ENCODE measurements at places on chromosomes 11 and 22. TPM values are rescaled to one million over a fixed set of nuclear protein-coding genes. Genes with fewer than 3 reads are reported as not detected.

The SLCO2B1 gene
- total RNA-seq = 2.0 TPM

The CRACR2B gene
- total RNA-seq = not detected

The SMC1B gene
- not detected for total RNA-seq

The ALKBH3 gene
- 76.6 TPM for total RNA-seq

The BEST1 gene
- total RNA-seq = 1.00 TPM

The P2RX3 gene
- total RNA-seq = not detected

The IL18 gene
- 68.3 TPM for total RNA-seq

The ST14 gene
- total RNA-seq = 0.10 TPM

The MRGPRE gene
- total RNA-seq = not detected

DNA sequence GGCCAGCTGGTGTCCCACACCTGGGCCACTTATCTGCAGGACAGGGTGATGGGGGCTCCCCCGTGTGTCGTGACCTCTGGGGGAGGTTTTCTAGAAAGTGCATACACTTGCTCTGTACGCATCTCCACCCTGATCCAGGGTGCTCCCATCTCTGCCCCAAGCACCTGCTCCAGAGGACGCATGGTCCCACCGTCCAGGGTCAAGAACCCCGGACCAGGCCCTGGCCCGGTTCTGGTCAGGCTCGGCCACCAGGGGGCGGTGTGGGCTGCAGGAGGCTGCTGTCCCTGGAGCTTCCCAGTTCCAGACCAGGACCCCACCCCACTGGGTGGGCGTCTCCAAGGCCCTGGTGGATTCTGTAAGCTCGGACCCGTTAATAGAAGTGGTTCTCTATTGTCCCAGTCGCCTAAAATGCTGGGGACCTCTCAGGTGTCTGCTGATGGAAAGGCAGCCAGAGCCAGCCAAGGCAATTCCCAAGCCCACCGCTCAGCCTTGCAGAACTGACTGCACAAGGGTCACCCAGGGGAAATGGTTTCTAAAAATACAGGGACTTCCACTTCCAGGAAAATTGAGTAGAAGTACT, 34.7 kb upstream of the SEPTIN5 start:
- no peak for DNase-seq

DNA sequence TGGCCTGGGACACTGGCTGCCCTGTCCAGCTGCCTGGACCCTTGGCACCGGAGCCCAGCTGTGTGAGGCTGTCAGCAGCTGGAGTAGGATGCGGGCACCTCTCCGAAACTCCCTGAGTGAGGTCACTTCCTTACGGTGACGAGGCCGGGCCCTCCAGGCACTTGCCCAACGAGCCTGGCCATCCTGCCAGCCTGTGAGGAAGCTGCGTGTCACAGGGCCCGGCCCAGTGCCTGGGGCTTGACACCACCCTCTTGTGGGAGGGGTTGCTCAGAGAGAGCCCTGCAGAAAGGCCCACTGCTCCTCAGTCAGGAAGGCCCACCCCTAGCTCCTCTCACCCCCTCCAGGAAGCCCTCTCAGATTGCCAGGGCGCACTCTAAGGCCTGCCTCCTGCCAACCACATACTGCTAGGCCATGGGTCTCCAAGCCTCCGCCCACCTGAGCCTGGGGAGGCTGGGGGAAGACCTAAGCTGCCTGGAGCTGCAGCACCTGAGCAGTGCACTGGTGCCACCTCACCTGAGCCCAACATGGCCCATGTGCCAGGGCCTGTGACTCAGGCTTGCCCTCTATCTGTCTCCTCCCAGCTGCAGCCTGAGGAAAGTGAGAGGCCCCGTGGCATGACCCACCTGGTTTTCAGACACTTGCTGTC, 4.3 kb upstream of the PHLDA2 start:
- DNase-seq = peak; percentile 97

- DNase-seq = no peak
These were observed 337.6 kb downstream of the TBC1D22A start for GRCh38 chr22:47100019-47100418.

GRCh38 chr11:123062892-123063825, 1.2 kb upstream of the HSPA8 start:
- peak; percentile 29 for DNase-seq

- DNase-seq = no peak
These were observed 44.1 kb upstream of the SEZ6L start for GRCh38 chr22:26124991-26125725.

DNA sequence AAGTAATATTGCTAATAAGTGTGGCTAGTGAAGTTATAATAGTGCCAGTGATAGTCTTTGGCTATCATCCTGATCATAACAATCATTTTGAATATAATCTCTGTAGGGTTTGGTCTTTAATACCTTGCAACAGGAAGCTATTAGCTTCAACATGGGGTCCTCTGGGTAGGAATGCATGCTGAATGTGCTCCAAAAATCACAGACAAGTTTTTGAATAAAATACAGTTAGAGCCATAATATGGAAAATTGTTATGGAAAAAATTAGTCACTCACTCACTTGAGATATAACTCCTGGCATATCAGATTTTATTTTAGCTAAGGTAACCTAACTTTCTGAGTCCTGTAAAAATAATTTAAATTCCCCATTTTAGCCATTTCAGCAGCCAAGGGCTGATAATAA, 95.4 kb upstream of the MTMR2 start:
- DNase-seq = no peak

- no peak for DNase-seq
These were observed 9.8 kb downstream of the RAB30 start for GRCh38 chr11:83061883-83062282.

GRCh38 chr11:46898396-46899095, 19.8 kb downstream of the LRP4 start:
- no peak for DNase-seq

DNA sequence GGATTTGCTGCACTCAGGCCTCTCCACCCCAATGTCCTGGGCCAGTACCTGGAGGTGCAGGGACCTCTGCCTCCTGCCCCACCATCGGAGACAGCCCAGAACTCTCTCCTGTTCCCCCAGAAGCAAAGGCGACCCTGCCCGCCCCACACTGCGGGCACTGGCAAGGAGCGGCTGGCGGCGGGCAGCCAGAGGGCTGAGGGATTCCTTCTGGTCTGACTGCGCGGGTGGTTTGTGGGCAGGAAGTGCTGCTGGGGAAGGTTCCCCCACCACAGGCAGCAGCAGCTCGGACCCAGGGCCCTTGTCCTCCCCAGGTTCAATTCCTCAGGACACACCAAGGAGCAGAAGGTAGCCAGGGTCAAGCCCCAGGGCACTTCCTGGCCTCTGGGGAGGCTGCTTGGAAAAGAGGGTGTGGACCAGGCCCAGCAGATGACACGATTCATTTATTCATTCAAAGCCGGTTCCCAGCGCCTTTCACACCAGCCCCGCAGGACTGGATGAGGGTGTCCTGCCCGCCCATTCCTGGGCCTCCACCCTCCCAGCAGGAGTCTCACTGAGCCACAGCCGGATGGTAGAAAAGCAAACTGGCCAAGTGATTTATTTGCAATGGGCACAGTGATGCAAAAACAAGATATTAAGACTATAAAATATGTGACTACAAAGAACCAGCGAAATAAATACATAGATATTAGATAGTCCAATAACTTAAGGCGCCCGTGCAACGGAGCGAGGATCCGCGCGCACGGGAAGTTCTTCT, 1.2 kb downstream of the PHLDA2 start:
- peak; percentile 67 for DNase-seq

GRCh38 chr11:73087730-73088129, 54.4 kb downstream of the FCHSD2 start:
- DNase-seq = no peak

- DNase-seq = no peak
These were observed 168.6 kb upstream of the MTMR2 start for GRCh38 chr11:96092511-96092910.

- DNase-seq = no peak
These were observed 5.2 kb downstream of the CRTAM start for GRCh38 chr11:122843281-122844141.

DNA sequence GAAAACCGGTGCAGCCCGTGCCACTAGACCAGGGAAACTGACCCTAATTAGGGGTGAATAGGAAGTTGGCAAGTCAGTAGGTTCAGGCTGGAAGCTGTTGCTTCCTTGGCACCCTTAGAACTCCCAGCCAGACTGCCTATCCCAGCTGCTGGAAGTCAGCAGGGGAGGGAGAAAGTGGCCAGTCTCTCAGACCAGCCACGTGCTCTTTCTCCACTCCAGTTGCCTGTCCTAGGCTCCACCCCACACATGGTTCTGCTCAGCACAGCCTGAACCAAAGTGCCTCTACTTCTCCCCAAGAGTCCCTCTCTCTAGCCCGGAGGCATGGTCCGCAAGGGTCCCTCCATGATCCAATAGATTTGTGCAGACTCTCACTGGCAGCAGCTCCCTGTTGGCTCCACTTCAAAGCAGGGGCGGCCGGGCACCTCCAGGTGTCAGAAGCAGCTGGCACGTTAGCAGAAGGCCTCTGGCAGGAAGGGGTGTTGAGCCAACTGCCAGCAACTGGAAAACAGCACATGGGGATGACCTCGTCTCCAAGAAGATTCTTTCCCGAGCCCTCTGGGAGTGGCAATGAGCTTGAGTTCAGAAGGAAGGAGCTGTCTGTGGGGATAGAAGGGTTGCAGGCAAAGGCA, 27.7 kb downstream of the ARFGAP2 start:
- DNase-seq = no peak

DNA sequence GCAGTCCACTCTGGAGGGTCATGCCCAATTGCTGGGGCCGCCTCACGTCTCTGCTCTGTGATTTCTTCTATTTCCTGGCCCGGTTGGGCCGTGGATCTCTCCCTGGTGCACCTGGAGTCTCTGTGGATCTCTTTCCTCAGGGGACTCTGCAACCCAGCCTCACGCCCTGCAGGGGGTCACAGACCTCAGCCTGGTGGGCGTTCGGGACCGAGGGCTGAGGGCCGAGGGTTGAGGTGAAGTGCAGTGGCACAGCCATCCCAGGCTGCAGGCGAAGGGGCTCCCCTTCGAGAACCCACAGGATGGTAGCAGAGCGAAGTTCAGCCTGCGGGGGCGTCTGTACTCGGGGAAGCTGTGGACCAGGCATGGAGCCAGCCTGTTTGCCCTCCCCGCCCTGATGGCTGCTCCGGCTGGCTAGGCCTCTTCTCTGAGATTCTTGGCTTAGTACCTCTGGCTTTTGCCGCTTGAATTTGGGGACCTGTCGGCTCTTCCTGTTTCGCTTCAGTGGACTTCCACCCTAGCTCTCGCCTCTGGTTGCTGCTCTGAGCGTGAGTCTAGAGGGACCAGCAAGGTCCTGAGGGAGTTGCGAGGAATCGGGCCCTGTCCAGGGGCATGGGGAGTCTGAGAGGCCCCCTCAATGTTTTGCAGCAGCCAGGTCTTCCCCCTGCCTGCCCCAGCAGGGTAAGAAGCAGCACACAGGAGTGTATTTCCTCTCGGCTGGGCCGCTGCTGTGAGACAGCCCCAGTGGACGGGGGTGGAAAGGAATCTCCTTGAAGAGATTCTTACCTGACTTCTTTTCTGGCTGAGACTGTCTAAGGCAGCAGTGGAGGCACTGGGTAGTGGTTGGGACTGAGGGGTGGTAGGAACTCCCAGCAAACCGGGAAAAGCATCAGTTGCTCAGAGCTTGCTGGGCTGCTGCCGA, 140.8 kb downstream of the TBC1D22A start:
- DNase-seq = no peak

GRCh38 chr11:69520186-69520916, 38.9 kb downstream of the LINC01488 start:
- no peak for DNase-seq

- DNase-seq = no peak
These were observed 86.1 kb downstream of the CADM1 start for GRCh38 chr11:115418081-115418480.

DNA sequence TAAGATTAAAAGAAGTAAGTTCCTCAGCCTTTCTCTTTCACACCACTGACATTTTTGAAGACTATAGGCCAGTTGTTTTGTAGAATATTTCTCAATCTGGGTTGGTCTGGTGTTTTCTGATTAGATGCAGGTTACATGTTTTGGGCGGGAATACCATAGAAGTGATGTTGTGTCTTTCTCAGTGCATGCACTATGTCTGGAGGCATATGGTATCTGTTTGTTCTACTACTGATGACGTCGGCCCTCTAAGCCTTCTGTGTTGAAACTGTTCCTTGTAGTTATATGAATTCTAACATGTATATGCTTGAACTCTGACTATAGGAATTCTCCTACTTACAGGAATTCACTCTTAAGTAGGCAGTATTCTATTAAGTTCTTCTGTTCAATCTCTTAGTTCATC, 21.6 kb downstream of the ZFTA start:
- no peak for DNase-seq

DNA sequence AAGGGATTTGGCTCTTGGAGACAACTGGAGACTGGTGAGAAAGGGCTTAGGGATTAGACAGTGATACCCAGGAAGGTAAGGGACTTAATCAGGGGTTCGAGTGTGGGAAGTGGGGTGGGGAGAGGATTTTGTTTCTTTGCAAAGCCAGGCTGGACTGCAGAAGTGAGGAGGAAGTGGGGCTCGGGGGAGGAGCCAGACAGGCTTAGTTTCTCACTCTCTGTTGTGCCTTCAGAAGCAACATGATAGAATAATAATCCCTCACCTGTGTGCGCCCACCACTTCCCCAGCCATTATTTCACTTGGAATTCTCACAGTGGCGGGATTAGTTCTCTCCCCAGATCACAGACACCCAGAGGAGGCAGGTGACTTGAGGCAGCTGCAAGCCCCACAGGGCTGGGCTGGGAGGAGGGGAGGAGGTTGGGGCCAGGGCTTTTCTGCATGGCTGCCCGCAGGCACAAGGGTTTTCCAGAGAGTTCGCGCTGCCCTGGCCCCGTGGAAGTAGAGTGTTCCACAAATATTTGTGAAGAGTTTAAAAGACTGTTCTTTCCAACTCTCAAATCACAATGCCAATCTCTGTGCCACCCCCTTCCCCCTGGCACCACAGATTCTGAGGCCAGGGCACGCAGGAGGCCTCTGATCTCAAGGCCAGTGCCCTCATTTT, 4.0 kb upstream of the SEC14L2 start:
- no peak for DNase-seq

DNA sequence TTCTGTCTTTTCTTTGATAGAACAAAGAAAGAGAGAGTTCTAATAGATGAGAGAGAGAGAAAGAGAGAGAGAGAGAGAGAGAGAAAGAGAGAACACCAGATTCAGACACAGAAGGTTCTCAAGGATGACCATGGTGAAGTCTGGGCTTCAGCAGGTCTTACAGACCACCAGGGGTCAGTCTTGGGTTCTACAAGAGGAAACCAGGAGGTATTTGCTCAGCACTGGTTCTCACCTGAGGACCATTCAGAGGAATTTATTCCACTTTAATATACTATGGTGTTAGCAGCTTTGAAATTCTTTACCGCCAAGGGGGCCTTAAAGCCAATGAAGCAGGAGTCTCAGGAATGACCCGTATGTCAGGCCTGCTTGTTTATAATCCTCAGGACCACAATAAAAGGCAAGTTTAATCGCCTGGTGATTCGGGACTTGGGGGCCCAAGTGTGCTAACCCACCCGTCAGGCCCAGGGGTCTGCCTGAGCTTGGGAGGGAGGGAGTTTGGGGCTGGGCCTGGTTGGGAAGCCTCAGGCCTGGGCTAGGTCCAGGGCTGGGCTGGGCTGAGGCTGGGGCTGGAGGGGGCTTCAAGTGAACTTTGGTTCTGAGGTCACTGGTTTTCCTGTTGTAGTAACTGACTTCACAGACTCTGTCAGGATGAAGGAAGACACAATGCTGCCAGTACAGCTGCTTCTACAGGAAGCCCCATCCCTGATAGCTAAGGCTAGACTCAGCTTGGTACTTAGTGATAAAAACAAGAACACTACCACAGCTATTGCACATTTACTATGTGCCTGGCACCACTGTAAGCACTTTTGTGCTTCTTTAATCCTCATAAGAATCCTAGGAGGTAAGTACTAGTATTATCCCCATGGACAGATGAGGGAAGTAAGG, 179.2 kb upstream of the ZBED5 start:
- DNase-seq = peak; percentile 47

GRCh38 chr11:120682866-120683265, 171.3 kb downstream of the GRIK4 start:
- DNase-seq = no peak
